Putamen (tissue), 1 donor: ENCODE measurements at places on chromosomes 16 and 17.

- peak; percentile 30 for DNase-seq
Observed at GRCh38 chr16:19071811-19072777, 4.7 kb downstream of the COQ7 start.

- no peak for DNase-seq
Observed at GRCh38 chr16:79429381-79430190, 171.0 kb downstream of the MAF start.

- no peak for DNase-seq
Observed at GRCh38 chr17:57102122-57102521, 17.1 kb downstream of the AKAP1 start.

GRCh38 chr17:61520897-61521296 lies 68.7 kb downstream of the TBX4 start:
- DNase-seq = no peak

DNA sequence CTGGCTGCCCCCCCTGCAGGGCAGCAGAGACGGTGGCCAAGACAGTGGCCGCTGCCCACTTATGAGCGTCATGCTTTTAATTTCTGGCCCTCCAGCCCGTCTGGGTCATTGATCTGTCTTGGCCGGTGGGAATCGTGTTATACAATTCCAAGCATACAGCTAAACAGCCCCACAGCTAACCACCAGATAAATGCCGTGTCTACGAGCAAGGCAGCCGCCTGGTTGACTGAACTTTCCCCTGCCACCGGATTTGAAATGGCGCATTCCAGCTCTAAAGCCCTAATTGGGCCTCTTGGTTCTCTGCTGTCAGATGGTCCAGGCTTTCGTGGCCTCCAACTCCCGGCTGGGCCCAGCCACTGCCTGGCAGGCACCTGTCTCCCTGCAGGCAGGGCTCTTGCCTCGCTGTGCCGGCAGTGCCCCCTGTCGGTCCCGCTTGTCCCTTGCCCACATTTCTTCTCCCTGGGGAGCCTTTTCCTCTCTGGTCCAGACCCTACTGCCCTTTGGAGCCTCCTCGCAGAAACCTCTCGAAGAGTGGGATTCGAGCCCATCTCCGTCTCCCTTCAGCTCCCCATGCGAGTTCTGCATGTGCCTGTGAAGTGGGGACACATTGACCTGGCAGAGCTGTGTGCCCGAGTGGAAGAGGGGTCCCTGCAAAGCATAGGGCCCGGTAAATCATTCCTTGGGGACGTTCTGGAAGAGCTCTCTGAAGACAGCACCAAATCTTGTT lies 1.8 kb upstream of the RBFOX3 start:
- DNase-seq = no peak

- peak; percentile 70 for DNase-seq
Observed at GRCh38 chr17:10618202-10618635, 38.9 kb downstream of the MYH3 start.

- peak; percentile 77 for DNase-seq
Observed at GRCh38 chr17:40490289-40490853, 11.1 kb downstream of the TNS4 start.

DNA sequence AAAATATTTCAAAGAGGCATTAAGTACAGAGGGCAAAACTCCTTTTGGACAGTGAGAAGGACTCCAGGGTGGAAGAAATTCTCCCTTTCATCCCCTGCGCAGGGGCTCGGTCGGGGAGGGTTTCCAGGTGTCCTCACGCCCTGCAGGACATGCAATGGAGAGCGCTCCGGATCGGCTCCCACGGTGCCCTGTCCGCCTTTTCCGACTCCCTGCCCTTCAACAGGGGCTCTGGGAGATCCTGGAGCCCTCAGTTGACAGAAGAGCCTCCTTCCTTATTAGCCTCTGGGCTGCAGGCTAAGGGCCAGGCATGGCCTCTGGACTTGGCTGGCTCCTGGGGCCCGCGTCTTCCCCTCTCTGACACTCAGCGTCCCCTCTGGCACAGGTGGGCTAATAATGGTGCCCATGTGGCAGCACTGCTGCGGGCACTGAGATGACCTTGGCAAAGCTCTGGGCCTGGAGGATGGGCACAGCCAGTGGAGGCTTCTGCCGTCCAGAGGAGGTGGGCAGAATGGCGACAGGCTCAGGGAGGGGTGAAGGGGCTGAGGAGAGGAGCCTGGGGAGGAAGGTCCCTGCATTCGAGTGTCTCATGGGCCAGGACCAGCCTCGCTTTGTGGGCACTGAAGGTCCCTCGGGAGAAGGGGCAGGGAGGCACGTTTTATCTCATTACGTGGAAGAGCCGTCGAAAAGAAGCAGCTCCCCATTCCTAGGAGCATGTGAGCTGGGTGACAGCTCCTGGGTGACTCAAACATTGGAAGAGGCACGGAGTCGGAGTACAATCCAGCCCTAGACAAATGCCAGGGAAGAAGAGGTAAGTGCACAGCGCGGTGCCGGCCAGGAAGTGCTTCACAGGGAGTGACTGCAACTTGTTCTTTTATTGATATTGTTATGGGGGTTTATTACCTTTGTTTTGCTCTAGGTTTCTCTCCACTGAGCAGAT lies 161.7 kb downstream of the IRF8 start:
- DNase-seq = no peak

DNA sequence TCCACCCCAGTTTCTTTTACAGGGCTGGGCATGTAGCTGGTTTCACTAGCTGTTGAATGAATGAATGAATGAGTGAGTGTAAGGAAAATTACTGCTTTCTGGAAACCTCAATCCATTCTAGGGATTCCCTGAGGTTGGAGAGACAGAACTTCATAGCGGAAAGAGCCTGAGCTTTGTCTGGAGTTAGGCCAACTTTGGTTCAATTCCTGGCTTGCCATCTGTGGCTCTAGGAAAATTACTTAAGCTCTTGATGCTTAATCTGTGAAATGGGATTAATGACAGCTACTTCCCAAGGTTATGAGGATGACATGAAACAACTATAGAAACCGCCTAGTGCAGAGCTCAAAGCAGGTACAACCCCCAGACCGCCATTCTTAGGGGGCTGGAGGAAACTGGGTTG lies 76.3 kb upstream of the AXIN2 start:
- DNase-seq = no peak

DNA sequence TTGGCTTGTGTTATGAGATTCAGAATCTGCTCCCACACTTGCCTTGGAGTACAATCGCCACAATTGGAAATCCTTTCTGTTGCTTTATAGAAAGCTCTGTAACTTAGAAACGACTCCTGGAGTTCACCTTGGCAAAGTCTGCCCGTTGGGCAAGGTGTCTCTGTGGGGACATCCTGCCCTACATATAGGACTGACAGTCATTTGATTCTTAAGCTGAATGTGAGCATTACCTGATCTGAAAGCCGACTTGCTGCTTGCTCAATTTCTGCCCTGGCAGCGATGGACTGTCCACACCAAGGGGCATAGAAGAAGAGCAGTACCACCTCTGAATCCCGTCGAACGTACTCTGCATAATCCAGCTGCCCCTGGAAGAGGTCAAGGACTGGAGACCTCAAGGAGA lies 6.9 kb downstream of the TXNDC11 start:
- no peak for DNase-seq

DNA sequence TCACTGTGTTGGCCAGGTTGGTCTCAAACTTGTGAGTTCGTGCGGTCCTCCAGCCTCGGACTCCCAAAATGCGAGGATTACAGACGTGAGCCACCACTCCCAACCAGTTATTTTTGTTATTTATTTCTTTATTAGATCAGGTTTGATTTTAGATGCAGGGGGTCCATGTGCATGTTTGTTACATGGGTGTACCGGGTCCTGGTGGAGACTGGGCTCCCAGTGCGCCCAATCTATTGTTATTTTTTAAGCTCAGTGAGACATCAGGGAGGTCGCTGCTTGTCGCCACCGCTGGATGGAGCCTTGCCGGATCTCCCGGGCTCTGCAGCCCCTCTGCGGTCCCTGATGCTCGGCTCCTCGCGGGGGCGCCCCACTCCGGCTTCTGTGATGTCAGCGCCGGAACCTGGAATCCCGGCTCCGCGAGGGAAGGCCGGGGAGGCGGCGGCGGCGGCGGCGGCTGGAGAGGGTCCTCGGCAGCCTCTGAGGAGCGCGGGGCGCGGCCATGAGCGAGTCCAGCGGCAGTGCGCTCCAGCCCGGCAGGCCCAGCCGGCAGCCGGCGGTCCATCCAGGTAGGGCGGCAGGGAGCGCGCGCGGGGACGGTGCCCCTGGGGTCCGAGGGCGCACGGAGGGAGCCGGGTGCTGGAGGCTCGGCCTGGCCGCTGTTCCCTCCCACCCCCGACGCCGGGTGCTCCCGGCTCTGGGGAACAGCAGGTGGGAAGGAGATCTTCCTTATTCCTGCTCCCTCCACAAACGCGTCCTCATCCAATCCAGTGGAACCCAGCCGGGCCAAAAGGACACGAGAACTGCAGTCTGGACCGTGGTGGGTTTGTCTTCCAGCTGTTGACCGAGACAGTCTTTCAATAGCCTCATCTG lies at the start of gene TMC7:
Gene TMC7, plus strand, starts transcription at position 370 of the 870 bp plus-strand sequence. Its CDS starts 130 bp downstream, at position 500.
- peak; percentile 90 for DNase-seq

GRCh38 chr17:61245706-61246135 lies 153.9 kb upstream of the TBX2 start:
- no peak for DNase-seq

DNA sequence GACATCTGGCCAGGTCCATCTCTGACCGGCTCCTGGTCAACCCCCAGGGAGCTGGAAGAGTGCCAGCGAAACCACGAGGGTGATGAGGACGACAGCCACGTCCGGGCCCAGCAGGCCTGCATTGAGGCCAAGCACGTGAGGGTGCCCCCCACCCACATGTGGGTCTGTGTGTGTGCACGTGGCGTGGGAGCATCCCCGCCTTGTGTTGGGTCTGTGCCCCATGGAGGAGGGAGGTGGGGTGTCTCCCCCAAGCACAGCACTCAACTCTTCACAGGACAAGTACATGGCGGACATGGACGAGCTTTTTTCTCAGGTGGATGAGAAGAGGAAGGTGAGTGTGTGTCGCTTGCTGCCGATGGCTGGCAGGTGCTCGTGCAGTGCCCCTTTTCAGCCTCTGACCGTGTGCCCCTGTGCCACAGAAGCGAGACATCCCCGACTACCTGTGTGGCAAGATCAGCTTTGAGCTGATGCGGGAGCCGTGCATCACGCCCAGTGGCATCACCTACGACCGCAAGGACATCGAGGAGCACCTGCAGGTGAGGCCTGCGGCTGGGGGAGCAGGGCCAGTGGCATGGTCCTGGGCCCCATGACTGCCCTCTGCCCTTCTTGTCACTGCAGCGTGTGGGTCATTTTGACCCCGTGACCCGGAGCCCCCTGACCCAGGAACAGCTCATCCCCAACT lies 1.7 kb downstream of the STUB1 start:
- no peak for DNase-seq

- no peak for DNase-seq
Observed at GRCh38 chr17:17837380-17837821, 615 bp upstream of the SREBF1 start.

DNA sequence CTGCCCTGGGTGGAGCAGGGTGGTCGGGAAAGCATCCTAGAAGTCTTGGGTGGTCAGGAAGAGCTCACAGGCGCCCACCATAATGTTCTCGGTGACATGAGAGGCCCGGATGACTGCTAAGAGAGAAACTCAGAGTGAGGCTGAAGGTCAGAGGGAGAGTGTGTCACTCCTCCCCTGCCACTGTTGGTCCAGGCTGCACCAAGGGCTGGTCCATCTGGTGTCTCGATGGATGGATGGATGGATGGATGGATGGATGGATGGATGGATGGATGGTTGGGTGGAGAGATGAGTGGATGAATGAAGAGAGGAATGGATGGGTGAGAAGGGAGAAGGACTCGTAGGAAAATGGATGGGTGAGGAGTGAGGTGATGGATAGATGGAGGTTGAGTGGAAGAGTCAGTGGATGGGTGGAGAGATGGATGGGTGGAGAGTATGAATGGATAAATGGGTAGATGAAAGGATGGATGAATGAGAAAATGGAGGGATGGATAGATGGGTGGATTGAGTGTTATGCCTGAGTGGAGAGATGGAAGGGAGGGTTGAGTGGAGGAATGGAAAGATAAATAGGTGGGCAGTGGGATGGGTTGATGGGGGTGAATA lies 43.0 kb downstream of the BEAN1 start:
- DNase-seq = no peak

GRCh38 chr17:58643147-58643546 lies 48.7 kb downstream of the TEX14 start:
- DNase-seq = no peak

DNA sequence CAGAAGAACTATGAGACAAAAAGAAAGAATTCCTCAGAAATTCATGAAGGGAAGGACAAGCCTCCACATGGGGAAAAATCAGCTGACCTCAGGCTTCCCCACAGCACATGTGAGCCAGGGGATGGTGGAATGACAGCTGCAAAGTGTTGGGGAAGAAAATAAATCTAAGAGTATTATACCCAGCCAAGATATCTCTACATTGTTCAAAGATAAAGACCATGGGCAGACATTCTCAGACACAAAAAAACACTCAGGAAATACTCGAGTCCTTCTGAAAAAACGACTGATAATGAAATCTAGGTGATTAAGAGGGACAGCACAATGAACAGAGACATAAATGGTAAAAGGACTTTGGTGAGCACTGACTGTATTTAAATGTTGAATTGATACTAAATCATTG lies 3.9 kb downstream of the RAB40B start:
- no peak for DNase-seq

DNA sequence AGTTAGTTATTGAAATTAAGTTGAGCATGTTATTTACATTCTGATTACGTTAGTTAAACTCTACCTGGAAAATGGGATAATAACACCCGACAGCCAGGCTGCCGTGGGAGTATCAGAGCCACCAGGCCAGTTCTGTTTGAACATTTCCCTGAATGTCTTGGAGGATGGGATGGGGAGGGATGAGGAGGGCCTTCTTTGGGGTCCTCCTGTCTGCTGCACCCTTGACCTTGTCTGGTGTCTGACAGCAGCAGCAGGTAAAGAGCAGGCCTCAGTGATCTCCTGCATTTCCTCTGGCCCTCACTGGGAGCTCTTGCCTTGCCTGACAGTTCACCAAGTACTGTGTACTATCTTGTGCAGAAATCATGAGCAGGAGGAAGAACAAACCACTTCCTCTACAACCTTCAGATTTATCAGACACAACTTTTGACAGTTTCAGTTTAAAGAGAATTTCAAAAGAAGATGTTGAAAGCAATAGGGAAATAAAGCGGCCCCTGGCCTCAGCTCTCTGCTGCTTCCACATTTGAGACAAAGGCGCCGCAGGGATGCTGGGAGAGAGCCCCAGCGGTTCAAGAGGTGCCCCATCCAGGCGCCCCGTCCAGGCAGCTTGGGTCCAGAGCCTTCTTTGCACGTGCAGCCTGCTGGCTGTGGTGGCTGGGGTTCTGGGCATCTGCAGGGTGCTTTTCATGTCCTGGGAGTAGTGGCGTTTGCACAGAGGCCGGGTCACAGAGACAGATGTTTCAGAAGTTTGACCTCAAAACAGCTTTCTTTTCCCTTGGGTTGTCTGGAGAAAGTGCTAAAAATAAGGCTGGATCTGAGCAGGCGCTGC lies 25.3 kb downstream of the CMIP start:
- no peak for DNase-seq
